ENCODE measurements at places on chromosomes 2 and 18.

- peak; percentile 68 for DNase-seq
Observed at GRCh38 chr18:48777026-48777743, 173.6 kb downstream of the SMAD7 start.

GRCh38 chr2:168186452-168186851, 60.9 kb downstream of the STK39 start:
- no peak for DNase-seq

DNA sequence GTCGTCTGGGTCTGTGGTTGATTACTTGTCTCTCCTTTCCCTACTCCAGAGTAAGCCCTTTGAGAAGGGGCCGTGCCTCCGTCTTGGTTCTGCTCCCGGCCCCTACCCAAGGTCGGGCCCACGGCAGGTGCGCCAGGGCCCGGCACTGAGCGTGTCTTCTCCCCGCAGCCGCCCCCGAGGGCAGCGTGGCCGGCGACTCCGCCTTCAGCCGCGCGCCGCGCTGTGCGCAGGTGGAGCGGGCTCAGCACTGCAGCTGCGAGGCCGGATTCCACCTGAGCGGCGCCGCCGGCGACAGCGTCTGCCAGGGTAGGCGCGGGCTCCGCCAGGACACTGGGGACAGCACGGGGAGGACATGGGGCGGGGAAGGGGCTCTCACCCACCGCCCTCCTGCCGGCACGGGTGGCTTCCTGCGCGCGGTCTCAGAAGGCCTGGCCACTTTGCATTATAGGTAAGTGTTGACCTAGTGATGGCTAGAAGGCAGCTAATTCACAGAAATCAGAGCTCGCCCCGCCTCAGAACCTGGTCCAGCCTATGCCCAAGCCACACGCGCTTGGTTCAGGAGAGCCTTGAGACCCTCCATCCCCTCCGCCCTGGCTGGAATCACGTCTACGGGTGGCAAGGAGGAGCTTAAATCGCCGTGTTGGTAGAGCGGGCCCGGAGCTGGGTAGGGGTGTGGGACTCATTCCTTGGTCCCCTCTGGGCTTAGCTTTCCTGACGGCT, 43.5 kb downstream of the FBLN7 start:
- no peak for DNase-seq

DNA sequence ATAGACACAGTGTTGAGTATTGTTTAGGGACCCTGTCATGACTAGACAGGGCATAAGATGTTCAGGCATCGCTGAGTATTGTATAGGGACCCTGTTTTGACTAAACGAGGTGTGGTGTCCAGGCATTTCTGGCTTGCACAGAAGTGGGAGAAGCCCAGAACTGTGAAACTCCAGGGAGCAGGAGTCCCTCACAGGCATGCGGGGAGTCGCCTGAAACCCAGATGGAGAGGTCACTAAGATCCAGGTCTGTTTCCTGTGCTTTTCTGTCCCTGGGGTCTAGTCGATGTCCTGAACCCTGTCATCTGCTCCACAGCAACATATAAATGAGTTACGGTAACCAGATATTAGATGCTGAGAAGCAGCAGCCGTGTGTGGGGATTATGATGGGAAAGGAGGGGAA, 469.0 kb upstream of the SALL3 start:
- no peak for DNase-seq
